ENCODE measurements at places on chromosomes 3 and 15.

GRCh38 chr3:71831599-71831998 is 46.7 kb upstream of the PROK2 start:
- DNase-seq = no peak

GRCh38 chr15:76840830-76841460 is 64.2 kb downstream of the SCAPER start:
- DNase-seq = peak; percentile 8

DNA sequence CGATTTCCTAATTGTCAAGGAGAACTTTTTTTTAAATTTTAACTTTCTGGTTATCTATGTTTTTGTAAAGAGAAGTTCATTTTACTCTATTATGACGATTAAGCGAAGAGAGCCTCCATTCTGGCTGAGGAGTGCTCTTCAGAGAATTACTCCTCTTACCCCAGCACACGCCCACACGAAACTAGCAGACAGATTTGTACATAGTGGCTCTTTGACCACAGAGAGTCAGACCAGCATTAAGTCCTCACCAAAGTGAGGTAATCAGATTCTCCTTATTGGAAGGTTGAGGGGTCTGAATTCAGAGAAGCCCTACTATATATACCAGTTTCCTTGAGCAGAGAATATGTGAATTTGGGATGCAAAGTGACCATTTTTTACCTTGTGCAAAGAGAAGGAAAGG is 204.8 kb upstream of the TSC22D2 start:
- DNase-seq = no peak

DNA sequence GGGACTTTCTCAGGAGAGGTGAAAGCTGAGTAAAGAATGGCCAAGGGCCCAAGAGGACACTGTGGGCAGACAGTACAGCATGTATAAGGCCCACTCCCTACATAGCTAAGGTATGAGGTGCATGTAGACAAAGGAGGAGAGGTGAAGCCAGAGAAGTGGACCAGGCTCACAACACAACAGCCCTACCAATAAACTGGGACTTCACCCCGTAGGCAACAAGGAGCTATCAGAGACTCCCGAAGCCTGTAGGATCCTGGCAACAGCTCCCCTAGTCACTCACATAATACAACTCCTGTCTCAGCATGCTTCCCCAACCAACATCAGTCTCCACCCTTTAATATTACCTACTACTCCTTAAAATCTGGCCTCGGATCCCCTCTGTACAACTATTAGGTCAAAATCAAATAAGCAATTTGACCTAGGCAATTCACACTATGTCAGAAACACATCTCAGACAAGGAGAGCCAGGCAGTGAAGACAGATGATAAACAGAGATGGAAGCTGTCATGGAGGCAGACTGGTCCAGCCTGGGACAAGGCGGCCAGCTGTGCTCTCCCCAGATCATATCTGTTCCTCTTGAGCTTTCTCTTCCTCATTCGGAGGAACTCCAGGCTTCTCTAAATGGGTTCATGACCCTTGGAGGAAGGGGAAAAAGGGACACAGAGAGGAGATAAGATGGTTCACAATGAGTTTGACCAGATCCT is 1.4 kb downstream of the XXYLT1 start:
- DNase-seq = no peak

- DNase-seq = no peak
Observed at GRCh38 chr3:20222274-20222673, 36.3 kb upstream of the SGO1 start.

- DNase-seq = no peak
Observed at GRCh38 chr3:64271631-64272030, 46.4 kb upstream of the PRICKLE2 start.

DNA sequence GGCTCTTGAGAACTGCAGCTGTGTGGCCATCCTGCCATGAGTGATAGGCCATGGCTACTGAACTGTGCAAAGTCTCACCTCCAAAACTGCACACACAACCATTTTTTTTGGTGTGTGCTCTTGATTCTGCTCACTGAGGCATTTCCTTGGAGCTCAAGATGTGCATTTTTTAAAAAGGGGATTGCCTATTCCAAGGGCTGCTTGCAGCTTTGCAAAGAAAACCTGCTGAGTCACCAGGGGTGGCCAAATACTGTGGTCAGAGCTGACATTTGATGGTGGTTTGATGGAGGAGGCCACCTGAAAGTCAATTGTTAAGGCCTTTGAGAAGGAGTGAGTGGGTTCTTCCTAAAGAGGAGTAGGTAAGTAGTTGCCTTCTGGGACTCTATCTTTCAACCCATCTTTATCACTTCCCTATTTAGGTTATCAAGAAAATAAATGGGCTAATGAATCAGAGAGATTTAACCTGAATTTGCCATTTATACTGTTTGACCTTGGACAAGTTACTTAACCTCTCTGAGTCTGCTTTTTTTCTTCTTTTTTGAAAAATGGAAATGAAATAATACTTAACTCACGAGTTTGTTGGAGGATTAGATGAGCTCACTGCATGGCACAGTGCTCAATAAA is 87.9 kb downstream of the CHST2 start:
- DNase-seq = no peak

Measured in HCT116 (cell line).